ENCODE measurements at places on chromosomes 16 and 17. TPM values are rescaled to one million over a fixed set of nuclear protein-coding genes. Genes with fewer than 3 reads are reported as not detected.
A peak's percentile ranks its signal among the peaks of the same experiment; 100 is the strongest.

Gene EPN2
- total RNA-seq, result 45.5 TPM

Gene PAFAH1B1
- total RNA-seq, result 136 TPM

DNA sequence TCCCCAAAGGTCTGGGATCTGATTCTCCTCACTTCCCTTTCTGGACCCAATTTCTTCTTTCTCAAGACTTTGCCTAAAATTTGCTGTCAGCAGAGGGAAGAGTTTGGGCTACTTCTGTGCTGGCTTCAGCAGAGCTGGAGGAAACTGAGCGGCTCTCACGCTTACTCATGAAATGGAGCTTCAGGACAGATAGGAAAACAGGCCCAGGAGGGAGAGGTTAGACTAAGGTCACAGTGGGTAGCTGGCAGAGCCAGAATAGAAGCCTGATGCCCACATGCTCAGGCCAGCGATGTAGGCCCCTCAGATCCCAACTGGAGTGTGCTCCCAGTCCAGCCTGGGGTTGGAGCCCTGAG, 593 bp downstream of the SLC38A7 start:
- H3K4me1 ChIP-seq, result peaks cover 18% of the 10 kb centered on the region
- H3K27me3 ChIP-seq, result peaks cover 6% of the 10 kb centered on the region
- peak overlapping the region; percentile 98 for H3K4me3 ChIP-seq
- no peak for DNase-seq
- no peaks in the 10 kb centered on the region for H3K36me3 ChIP-seq

Gene RPRML
- total RNA-seq, result 1.6 TPM

Gene HIRIP3
- 34.8 TPM for total RNA-seq

GRCh38 chr16:728131-728889, 1.4 kb downstream of the HAGHL start:
- H3K4me1 ChIP-seq, result no peaks in the 10 kb centered on the region
- H3K4me3 ChIP-seq, result peak overlapping the region; percentile 59
- DNase-seq, result no peak
- peaks cover 6% of the 10 kb centered on the region for H3K27me3 ChIP-seq
- H3K27ac ChIP-seq, result no peak overlapping the region

Gene LPCAT2
- 7.9 TPM for total RNA-seq

- peak; percentile 37 for DNase-seq
- H3K27me3 ChIP-seq, result peaks cover 21% of the 10 kb centered on the region
- peak within 1 kb of the TSS; percentile 100 for H3K27ac ChIP-seq
- H3K4me3 ChIP-seq, result peak within 1 kb of the TSS; percentile 94
- peaks cover 21% of the 10 kb centered on the region for H3K36me3 ChIP-seq
Observed at GRCh38 chr16:29806099-29806579, at the start of gene MAZ. Gene MAZ (plus strand): TSS chr16:29806529. CDS start chr16:29806702, 173 bp downstream.

Gene UTS2R
- total RNA-seq, result not detected

Gene C1QTNF1
- 1.0 TPM for total RNA-seq

GRCh38 chr16:10495031-10495345, 85.4 kb downstream of the EMP2 start:
- H3K4me3 ChIP-seq, result no peak overlapping the region
- peaks cover 3% of the 10 kb centered on the region for H3K36me3 ChIP-seq
- DNase-seq, result no peak

Gene CCL3
- not detected for total RNA-seq

GRCh38 chr16:88807626-88808453, 3.9 kb downstream of the APRT start:
- no peak overlapping the region for H3K27ac ChIP-seq
- no peak for DNase-seq
- peaks cover 21% of the 10 kb centered on the region for H3K4me1 ChIP-seq
- no peaks in the 10 kb centered on the region for H3K36me3 ChIP-seq
- H3K27me3 ChIP-seq, result peaks cover 12% of the 10 kb centered on the region
- H3K4me3 ChIP-seq, result peak overlapping the region; percentile 90

Gene ITGAE
- total RNA-seq, result 45.5 TPM

GRCh38 chr17:83173914-83174361, 94.5 kb downstream of the METRNL start:
- peaks cover 4% of the 10 kb centered on the region for H3K27me3 ChIP-seq
- no peaks in the 10 kb centered on the region for H3K36me3 ChIP-seq
- no peak overlapping the region for H3K27ac ChIP-seq
- H3K4me1 ChIP-seq, result peaks cover 11% of the 10 kb centered on the region
- no peak for DNase-seq

DNA sequence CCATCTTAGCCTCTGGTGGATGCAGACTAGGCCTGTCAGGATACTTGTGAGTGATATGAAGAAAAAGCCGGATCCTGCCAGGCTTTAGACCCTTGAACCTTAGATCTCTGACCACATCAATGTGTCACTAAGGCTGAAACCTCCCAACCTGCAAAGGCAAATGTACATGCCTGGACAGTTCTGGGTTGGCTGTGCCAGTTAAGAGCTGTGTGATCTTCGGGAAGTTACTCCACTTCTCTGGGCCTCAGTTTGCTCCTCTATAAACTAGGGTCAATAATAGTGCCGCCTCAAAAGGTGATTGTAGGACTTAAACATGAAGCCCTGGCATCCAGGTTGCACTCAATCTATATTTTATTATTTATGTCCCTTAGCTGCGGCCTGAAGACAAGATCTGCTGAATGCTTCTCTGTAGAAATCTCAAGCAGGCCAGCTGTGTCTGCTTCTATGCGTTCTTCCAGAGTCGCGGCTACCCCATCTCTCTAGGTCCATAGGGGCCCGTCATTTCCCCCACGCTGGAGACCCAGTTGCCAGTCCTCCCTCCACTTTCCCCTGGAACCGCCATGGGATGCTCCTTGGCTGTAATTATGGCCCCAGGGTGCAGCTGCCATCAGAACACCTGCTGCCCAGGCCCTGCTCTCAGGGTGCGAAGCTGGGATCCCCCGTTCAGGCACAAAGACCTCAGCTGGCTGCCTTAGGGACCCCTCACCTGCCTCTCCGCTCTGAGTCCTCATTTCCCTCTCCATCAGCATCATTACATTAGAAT, 50.2 kb downstream of the AKAP1 start:
- H3K4me1 ChIP-seq, result peaks cover 54% of the 10 kb centered on the region
- H3K27me3 ChIP-seq, result no peaks in the 10 kb centered on the region
- peak overlapping the region; percentile 97 for H3K27ac ChIP-seq
- DNase-seq, result no peak

Gene GPR179
- total RNA-seq, result 0.20 TPM

DNA sequence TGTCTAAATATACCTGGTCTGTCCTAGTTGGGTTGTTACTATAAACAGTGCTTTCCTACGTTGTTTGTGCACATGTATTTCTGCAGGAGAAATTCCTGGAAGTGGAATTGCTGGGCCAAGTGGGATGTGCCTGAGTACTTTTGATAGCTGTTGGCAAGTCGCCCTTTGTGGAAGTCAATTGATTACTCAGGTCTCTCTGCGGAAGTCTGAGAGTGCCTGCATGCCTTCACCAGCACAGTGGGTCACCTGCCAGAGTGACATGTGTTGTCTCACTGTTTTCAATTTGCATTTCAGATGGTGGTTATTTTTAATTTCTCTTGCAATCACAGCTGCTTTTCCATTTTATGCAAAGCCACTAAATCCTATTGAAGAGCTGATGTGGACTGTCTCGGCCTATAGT, 2.3 kb upstream of the MVD start:
- H3K4me1 ChIP-seq, result peaks cover 29% of the 10 kb centered on the region
- DNase-seq, result no peak
- no peak overlapping the region for H3K27ac ChIP-seq
- no peaks in the 10 kb centered on the region for H3K27me3 ChIP-seq
